Gastrocnemius medialis (tissue), 4 donors: ENCODE measurements at places on chromosomes 6 and 20.

- no peak for DNase-seq
Observed at GRCh38 chr6:90431576-90431975, 134.9 kb upstream of the BACH2 start.

DNA sequence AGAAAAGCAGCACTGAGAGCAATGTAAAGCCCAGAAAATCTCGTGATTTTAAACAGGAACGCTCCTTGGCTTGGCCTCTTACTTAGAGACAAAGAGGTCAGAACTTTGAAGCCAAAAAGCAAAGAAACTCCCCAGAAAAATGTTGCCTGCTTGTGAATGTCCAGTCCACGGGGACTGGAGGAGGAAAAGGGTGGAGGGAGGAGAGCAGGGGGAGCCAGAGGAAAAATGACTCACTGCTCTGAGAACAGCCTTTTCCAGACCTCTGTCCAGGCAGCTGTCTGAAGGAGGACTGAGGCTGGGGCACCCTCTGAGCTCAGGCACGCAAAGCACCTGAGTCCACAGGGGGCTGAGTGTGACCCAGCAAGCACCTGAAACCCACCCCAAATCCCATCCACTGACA lies 64.7 kb downstream of the TRAM2 start:
- DNase-seq: peak; percentile 52

- peak; percentile 20 for DNase-seq
Observed at GRCh38 chr6:137223370-137224131, 4.4 kb upstream of the IFNGR1 start.

DNA sequence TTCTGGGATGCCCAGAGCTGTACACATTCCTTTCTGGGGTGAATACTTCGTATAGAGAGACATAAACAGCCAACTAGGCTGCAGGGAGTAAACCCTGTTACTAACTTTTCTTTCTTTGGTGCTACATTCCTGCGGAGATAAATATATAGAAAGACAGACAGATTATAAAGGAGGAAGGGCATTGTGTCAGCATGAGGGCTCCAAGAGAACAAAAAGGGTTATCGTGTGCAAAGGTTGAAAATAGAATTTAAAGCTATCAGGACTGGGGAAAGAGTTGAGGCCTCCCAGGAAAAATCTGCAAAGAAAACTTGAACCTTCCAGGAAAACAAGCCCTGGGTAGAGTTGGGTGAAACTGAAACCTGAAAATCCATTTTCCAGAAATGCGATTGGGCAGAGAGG lies 68.0 kb downstream of the TMEM170B start:
- no peak for DNase-seq

DNA sequence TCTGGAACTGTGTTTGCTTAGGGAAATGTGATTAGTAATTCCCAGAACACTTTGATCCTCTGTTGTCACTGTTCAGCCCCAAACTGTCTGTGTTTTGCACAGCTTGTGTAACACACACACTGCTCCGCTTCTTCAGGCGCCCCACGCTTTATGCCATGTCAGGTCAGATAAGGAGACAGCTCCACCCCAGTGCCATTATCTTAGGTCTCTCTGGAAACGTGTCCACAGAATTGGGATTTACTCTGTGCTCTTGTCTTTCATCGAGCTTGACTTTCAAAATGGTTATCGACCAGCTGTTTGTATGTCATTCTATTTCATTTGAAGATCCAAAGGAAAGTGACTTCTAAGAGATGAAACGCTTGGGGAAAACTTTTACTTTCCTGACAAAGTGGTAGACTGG lies 106.4 kb upstream of the SSTR4 start:
- DNase-seq: no peak

GRCh38 chr6:141906569-141907080 lies 226.1 kb upstream of the GJE1 start:
- DNase-seq: no peak

DNA sequence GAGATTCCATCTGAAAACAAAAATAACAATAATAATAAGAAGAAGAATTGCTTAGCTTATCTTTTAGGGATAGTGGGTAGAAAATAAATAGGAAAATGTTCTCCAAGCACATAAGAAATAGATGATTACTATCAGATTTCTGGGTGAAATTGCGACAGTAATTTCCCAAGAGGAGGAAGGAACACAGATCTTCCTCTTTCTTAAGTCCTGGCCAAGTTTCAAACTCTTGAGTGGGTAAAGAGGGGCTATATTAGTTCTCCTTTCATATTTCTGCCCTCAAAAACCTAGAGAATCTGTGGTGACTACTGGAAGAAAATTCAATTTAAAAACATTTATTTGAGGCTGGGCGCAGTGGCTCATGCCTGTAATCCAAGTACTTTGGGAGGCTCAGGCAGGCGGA lies 63.7 kb downstream of the PHACTR2 start:
- no peak for DNase-seq

DNA sequence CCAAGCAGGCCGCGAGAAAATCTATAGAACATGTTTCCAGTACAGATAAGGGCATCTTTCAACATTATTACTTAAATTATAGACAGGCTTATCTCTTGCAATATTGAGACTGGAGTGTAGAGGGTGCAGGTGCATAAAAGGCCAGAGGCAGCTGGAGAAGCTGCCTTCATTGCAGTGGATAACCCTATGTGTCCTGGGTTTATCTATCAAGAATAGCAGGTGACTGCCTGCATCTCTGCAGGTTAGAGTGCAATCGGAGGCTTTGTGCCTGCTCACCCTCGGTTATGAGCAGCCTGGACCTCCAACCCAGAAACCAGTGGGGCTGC lies 28.7 kb upstream of the ECI2 start:
- DNase-seq: no peak

- no peak for DNase-seq
Observed at GRCh38 chr6:15364401-15365037, 118.7 kb downstream of the JARID2 start.

DNA sequence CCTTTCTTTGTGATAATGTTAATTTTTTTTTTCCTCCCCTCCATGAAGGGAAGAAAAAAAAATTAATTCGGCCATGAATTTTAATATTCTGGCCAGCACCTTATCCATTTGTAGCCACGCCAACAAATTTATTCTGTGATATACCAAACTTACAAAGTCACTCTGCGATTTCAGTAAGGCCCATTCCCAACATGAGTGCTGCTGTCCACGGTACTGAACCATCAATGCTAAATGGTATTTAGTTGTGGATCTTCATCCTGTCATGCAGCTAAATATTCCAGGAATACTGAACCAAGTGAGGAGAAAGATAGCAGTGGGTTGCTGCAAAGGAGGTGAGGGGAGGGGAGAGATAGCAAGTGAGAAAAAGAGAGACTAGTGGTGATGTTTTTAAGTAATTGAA lies 19.5 kb upstream of the RSPH4A start:
- DNase-seq: no peak

DNA sequence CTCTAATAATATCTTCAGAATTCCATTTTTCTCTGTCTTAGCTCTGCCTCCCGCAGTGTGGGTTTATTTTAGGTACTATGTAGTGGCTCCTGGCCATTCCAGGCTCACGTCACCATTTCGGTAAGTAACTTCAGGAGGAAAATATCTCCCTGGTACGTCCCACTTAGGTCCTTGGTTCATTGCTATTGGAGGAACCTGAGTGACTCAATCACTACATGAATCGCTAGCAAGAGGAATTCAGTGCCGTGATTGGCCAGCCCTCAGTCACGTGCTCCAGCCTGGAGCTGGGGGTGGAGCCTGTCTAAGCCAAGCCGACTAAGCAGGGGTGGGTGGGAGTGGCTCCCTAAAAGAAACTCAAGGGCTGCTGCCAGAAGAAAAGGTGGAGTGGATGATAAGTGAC lies 67.3 kb upstream of the E2F3 start:
- peak; percentile 34 for DNase-seq

- DNase-seq: peak; percentile 56
Observed at GRCh38 chr20:50575865-50576720, 65.9 kb downstream of the PTPN1 start.

DNA sequence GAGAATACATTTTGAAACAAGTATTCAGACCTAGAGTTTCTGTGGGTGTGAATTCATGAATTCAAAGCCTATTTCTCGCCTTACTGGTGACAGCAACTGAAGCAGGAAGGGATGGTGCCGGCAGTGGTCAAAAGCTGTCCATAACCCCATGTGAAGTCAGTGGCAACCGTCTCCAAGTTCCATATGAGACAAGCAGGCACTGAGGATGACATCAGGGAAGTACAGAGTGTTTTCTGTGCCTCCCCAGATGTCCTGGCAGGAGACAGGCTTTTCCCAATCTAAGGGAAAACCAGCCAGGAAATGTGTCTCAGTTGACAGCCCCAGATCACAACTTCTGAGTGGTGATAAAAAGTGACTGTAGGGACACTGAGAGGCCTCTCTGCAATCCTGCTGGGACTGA lies 66.6 kb downstream of the HIVEP2 start:
- peak; percentile 61 for DNase-seq

DNA sequence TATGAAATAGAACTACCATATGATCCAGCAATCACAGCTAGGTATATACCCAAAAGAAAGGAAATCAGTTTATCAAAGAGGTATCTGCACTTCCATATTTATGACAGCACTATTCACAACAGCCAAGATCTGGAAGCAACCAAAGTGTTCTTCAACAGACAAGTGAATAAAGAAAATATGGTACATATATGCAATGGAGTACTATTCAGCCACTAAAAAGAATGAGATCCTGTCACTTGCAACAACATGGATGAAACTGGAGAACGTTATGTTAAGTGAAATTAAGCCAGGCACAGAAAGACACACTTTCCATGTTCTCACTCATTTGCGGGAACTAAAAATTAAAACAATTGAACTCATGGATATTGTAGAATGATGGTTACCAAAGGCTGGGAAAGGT lies 15.3 kb downstream of the PCNA start:
- DNase-seq: no peak

DNA sequence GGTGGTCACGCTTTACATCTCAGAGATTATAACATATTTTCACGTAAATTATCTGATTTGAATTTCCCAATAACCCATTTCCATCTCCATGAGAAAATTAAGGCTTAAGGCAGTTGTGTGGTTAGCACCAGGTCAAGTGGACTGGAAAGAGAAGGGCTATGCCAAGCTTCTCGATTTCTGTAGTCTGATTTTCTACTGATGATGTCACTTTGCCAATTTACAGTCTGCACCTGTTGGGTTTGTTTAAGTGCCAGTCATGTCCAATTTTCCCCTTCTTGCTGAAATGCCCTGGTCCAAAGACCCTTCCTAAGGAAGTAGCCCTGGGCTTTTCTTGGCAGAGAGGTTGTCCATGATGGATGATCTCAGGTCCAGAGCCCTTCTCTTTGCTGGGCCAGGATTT lies 562.3 kb upstream of the BTBD3 start:
- no peak for DNase-seq

GRCh38 chr6:113397236-113397635 lies 459.9 kb upstream of the MARCKS start:
- DNase-seq: no peak

DNA sequence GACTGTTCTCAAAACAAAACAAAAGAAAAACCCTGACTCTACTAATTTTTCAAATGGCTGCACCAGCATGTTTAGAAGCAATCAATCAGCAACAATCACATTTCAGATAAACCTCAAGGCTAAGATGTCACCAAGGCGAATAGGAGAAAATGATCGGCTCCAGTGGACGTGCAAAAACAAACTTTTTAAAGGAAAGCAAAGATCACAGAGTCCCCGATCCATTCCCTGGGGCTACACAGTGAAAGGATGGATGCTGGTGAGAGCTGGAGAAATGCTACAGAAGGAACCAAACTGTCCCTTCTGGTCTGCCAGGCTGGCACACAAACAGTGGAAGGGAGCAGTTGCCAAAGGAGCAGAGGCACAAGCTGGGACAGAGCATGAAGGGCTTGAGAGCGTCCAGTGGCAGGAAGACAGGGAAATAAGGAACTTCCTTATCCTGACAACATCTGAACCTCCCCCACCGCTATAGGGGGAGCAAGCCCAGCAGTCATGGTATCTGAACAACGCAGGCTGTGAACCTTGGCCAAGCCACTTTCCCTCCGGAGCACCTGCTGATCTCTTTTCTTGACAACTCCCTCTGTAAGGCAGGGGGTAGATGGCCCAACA lies 73.7 kb upstream of the HIVEP1 start:
- no peak for DNase-seq

DNA sequence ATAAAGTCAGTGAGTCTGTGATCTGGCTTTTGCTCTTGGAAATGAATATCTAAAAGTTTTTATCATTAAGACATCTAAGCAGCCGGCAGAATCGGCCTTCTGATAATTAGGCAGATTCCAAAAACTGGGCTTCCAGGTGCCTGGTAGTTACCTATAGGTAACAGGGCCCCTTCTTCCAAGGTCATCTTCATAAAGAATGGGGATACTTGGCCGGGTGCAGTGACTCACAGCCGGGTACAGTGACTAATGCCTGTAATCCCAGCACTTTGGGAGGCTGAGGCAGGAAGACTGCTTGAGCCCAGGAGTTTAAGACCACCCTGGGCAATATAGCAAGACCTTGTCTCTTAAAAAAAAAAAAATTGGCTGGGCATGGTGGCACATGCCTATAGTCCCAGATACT lies 12.9 kb upstream of the RBL1 start:
- DNase-seq: no peak

DNA sequence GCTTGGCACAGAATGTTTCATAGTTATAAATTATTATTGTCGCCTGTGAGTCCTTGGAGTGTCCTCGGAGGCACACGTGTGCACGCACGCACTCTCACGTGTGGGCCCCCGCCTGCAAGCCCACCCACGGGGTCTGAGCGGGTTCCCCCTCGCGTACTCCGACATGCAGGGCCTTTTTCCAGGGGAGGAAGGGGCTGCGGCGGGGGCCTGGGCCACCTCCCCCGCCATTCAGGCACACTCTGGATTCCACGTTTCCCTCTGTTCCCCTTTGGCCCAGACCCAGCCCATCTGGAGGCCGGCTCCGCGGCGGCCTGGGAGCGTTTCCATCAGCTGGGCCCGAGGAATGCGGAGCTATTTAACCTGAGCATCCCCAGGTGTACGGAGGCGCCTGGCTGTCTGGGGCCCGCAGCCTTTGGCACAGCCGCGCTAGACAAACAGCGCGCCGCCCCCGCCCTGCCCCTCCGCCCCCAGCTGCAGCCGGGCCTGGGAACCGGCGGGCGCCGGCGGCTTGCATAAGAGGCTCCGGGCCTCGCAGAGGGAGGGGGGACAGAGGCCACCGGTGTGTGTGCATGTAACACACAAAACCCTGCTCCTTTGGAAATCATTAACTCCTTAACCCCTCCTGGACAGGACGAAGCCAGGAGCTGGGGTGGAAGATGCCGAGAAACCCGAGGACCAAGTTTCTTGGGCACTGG lies 3.3 kb downstream of the ID1 start:
- DNase-seq: peak; percentile 19

- DNase-seq: no peak
Observed at GRCh38 chr6:166419717-166420116, 37.0 kb upstream of the MPC1 start.

GRCh38 chr6:122790423-122791309 lies 1.6 kb downstream of the SMPDL3A start:
- DNase-seq: no peak

DNA sequence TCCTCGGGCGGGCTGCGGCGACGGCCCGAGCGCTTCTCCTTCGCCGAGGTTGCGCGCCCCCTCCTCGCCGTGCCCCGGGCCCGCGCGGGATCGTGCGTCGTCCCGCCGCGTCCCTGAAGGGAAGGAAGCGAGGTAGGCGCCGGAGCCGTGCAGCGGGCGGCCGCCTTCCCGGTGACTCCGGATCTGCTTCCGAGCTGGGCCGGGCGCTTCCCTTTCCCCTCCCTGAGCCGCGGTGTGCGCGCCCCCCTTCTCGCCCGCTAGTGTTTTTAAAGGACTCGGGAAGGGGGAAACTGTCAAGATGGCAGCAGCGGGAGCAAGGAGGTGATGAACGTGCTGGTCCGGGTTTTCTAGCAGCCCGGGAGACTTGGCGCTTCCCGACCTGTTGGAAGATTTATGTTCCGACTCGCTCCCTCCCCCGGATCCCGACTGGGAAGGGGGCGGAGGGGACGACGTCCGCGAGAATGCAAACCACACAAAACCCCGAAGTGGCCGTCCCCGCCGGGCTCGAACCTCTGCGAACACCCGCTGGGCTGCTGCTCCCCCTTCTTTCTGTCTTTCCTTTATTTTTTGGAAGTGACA lies 744 bp upstream of the FOXO3 start:
- DNase-seq: peak; percentile 70
